Dermis blood vessel endothelial cell (primary cell): ENCODE measurements at places on chromosomes 3 and 15.

- peak; percentile 4 for DNase-seq
Observed at GRCh38 chr15:43489191-43489590, 3.8 kb downstream of the TP53BP1 start.

DNA sequence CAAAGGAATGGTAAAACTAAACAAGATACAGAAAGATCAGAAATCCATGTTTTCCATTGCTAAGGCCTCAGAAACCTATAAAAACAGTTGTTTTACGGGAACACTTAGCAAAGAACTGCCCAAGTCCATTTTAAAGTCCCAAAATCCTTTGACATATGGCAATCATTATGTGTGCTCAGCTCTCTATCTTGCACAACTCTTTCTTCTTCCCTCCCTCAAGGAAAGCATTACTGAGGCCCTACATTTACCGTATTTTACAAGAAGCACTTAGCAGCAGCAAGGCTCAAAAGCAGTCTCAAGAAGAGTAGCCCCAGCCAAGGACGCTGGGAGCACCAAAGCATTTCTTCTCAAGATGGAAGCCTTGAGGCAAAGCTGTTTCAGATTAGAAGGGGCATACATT lies 169.6 kb upstream of the LRTM1 start:
- no peak for DNase-seq

DNA sequence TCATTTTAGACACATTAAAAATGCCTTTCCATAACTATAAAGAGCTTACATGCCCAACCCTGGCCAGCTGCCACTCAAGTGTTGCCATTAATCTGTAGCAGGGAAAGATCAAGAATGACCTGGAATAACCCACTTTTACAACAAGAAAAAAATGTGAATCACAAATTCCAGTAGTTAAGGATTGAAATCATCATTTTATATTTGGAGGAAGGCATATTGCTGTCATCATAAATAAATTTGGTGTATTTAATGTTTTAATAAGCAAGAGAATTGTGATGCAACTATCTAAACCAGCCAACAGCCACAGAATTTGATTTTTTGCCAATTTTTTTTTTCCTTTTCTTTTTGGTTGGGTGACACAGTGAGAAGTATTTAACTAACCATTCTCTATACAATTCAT lies 240.0 kb upstream of the SEMA6D start:
- no peak for DNase-seq

GRCh38 chr3:116808725-116809124 lies 99.1 kb downstream of the TUSC7 start:
- DNase-seq: no peak
